Mammary epithelial cell (primary cell): ENCODE measurements at places on chromosomes 11 and 22.

DNA sequence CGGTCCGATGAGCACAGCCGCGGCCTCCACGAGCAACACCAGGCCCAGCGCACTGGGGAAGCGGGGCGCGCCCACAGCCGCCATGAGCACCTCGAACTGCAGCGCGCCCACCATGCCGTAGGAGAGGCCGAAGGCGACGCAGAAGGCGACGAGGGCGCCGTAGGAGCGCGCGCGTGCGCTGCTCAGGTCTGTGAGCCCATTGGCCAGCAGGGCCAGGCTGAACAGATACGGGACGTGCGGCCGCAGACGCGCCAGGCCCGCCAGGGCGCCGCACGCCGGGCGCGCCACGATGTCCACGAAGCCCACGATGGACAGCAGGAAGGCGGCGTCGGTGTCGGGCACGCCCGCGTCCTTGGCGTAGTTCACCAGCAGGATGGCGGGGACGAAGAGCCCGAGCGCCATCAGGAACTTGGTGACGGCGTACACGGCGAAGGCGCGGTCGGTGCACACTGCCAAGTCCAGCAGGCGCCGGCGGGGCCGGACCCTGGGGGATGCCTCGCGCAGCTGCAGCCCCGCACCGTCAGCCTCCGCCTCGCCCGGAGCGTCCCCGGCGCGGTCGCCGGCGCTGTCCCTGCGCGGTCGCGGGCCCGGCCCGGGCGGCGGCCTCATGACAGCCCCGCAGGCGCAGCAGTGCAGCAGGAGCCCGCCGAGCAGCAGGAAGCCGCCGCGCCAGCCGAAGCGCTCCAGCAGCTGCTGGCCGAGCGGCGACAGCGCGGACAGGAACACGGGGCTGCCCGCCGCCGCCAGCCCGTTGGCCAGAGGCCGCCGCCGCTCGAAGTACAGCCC lies 2.9 kb downstream of the SLC16A8 start:
- DNase-seq: no peak

- peak; percentile 36 for DNase-seq
Observed at GRCh38 chr11:11996321-11997048, 11.9 kb downstream of the DKK3 start.

GRCh38 chr11:15266999-15267398 lies 152.3 kb downstream of the INSC start:
- no peak for DNase-seq

- DNase-seq: no peak
Observed at GRCh38 chr11:70876685-70877084, 375.7 kb downstream of the SHANK2 start.

- DNase-seq: no peak
Observed at GRCh38 chr11:71203681-71204080, 48.7 kb downstream of the SHANK2 start.

DNA sequence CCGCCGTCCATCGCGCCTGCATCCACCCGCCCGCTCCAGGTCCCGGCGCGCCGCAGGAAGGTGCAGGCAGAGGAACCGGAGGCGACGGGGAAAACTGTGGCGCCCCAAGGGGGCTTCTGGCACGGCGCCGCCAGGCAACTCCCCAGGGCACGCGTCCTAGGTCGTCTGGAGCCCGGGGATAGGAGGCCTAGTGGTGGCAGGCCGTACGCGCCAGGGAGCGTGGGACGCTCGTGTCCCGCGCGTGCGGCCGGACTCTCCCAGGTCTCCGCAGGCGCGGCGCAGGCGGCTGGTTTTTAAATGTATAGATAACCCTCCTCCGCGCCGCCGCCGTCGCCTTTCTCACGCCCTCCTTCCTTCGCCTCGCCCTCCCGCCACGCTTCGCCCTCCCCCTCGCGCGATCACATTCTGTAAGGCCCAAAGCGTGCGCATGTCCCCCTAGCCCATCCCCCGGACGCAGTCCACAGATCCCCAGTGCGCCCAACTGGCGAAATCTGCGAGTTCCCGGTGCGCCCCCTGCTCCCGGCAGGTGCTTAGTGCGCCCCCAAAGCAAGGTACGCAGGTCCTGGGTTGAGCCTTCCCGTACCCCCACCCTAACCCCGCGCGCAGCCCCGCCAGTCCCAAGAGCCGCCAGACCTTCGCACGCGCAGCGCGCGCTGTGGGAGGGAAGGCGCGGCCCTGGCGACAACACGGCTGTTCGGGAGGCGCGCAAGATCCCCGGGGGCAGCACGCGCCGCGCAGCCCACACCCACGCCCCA lies at the start of gene ASCL2:
Gene ASCL2, minus strand, starts transcription at position 267 of the 755 bp plus-strand sequence. Its CDS starts 256 bp downstream, at position 11.
- DNase-seq: peak; percentile 15

DNA sequence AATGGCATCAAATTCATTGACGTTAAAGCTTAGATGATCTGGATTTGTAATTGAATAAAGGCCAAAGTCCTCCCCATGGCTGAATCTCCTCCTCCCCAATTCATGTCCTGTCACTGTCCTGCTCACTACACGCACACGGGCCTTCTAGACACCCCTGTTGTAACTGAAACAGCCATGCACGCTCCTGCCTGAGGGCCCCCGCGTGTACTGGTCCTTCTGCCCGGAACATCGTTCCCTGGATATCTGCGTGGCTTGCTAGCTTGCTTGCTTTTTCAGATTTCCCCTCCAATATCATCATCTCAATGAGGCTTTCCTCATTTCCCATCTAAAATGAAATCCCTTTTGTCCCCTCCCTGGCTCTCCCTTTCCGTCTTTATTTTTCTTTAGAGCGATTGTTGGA lies 15.3 kb downstream of the PKNOX2 start:
- no peak for DNase-seq
